Naive thymus-derived CD8-positive, alpha-beta T cell (primary cell): ENCODE measurements at places on chromosomes 1 and 21. TPM values are rescaled to one million over a fixed set of nuclear protein-coding genes. Genes with fewer than 3 reads are reported as not detected.

TRIM67 gene
- not detected for polyA plus RNA-seq

AMPD1 gene
- not detected for polyA plus RNA-seq

DCDC2B gene
- 0.08 TPM for polyA plus RNA-seq

THRAP3 gene
- 87.6 TPM for polyA plus RNA-seq

CYP2J2 gene
- 3.2 TPM for polyA plus RNA-seq

VAV3 gene
- polyA plus RNA-seq: 2.9 TPM

DFFB gene
- polyA plus RNA-seq: 8.5 TPM

TSPEAR gene
- not detected for polyA plus RNA-seq

GRCh38 chr1:214472364-214472763, 79.0 kb downstream of the PTPN14 start:
- H3K27me3 ChIP-seq: peaks cover 20% of the 10 kb centered on the region
- no peak for DNase-seq
- no peak overlapping the region for H3K4me3 ChIP-seq
- H3K27ac ChIP-seq: no peak overlapping the region

- H3K4me3 ChIP-seq: no peak overlapping the region
- no peaks in the 10 kb centered on the region for H3K27me3 ChIP-seq
- no peak for DNase-seq
- no peaks in the 10 kb centered on the region for H3K4me1 ChIP-seq
- no peak overlapping the region for H3K27ac ChIP-seq
- H3K36me3 ChIP-seq: no peaks in the 10 kb centered on the region
These were observed 75.2 kb downstream of the GLIS1 start for GRCh38 chr1:53663529-53664300.

DNA sequence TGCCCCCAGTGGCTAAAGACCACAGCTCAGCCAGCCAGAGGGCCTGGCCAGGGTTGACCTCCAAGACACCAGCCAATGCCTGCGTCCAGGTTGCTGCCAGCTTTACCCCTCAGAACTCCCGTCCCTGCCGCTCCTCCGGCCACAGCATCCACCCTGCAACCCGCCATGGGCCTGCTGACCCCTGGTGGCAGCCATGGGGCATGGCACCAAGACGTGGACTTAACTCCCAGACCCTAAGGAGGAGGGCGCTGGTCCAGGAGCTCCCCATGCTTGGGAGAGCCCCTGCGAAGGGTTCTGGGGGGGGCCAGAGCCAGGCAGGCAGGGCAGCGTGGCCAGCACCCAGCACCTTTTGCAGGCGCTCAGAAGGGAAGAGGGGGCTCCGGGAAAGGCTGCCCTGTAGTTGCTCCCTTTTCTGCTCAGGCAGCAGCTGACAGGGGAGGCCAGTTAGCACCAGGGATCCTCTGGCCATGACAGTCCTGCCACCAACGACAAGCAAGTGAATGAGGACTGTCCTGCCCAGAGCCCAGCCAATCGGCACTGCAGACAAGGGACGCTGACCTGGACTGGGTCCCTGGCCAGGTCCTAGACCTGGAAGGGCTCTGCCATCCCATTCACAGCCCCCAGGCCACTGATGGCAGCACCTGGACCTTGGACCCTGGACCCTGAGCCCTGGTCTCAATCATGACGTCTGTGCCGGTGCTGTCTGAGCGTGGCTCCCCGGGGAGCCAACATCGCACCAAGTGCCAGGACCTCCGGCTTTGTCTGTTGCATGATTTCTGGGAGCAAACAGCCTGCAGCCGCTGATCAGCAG, 246.2 kb downstream of the NPHP4 start:
- no peaks in the 10 kb centered on the region for H3K36me3 ChIP-seq
- H3K27me3 ChIP-seq: peaks cover 6% of the 10 kb centered on the region
- H3K4me3 ChIP-seq: no peak overlapping the region
- DNase-seq: peak; percentile 54

DNA sequence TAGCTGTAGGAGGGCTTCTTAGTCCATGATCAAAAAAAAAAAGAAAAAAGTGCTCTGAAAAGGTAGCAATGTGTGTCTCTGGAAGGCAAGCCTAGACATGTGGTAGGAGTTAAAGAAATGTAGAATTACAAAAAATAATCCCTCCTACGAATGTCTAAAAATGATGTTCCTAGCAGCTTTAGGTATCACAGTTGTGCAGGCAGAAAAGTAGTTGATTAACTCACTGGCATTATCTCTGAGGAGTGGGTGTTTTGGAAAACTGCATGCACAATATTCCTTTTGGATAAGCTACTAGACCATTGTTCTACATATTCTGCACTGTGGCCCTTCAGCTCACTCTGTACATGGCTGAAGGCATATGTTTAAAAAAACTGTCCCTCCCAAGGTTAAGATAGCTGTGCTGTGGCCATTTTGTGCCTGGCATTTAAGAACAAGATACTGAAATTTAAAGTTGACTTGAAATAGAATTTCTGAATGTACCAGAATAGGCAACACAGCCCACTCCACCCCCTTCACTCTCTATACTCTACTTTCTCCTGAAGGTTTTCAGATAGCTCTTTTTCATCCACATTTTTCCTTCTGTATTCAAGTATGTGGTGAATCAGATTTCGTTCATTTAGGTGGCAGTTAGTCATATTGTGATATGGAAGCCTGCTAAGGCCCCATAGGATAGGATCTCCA, 463.9 kb upstream of the LRRC7 start:
- H3K4me3 ChIP-seq: no peak overlapping the region
- H3K36me3 ChIP-seq: no peaks in the 10 kb centered on the region
- no peak overlapping the region for H3K27ac ChIP-seq
- no peaks in the 10 kb centered on the region for H3K27me3 ChIP-seq
- H3K4me1 ChIP-seq: no peaks in the 10 kb centered on the region

GRCh38 chr1:86375688-86376087, 20.4 kb downstream of the ODF2L start:
- H3K27ac ChIP-seq: no peak overlapping the region
- peaks cover 55% of the 10 kb centered on the region for H3K36me3 ChIP-seq
- peaks cover 2% of the 10 kb centered on the region for H3K4me1 ChIP-seq

DNA sequence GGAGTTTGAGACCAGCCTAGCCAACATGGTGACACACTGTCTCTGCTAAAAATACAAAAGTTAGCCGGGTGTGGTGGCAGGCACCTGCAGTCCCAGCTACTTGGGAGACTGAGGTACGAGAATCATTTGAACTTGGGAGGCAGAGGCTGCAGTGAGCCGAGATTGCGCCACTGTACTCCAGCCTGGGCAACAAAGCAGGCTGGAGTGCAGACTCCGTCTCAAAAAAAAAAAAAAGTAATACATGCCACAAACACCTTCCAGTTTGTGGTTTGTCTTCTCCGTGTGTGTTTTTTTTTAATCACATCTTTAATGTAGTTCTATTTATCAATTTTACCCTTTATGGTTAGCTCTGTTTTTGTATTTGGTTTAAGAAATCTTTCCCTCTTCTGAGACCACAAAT, 22.3 kb downstream of the POGZ start:
- H3K36me3 ChIP-seq: peaks cover 66% of the 10 kb centered on the region
- no peak for DNase-seq
- no peak overlapping the region for H3K4me3 ChIP-seq
- no peaks in the 10 kb centered on the region for H3K27me3 ChIP-seq

DNA sequence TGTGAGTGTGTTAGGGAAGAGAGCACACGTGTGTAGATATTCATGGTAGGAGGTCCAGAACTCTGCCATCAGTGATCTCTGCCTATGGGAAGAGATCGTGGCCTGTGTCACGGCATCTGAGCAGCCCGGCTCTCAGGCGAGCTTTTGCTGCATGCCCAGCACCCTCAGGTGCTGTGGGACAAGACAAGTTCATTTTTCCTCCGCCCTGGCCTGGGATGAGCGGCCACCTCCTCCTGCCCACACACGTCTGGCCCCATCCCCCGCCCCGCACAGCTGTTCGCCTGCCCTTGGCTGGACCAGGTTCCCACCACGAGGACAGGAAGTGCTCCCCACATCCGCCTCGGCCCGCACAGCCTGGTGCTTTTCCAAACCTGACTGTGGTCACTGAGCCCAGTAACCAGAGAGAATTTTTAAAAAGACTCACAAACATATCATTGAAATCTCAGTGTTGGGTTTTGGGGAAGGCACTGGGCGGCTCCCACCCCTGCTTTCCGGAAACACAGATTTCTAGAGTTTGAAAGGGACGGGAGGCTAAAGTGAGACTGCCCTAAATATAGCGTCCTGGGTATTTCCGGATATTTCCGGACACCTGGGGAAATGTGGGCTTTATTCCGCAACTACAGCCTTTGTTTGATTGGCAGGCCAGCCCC, 18.0 kb downstream of the BMP8A start:
- H3K36me3 ChIP-seq: no peaks in the 10 kb centered on the region
- DNase-seq: no peak
- peaks cover 9% of the 10 kb centered on the region for H3K4me1 ChIP-seq
- peak overlapping the region; percentile 21 for H3K27ac ChIP-seq

DNA sequence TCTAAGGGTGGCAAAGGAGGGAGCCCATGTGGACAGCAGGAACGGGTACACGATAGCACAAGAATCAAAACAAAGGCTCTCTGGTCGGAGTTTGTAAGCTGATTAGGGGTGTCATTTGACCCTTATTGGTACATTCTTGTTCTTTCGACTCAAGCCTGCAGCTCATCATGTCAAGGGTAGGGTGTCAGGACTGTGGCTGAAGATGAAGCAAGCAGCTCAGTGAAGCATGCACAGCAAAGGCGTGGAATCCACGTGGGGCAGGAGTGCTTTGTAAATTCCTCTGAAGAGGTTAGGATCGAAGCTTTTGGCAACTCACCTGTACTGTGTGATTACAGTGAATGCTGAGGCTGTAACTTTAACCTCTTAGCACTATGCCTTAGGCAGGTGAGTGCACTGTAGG, 4.7 kb upstream of the ABCB10 start:
- no peak overlapping the region for H3K27ac ChIP-seq
- peaks cover 3% of the 10 kb centered on the region for H3K4me1 ChIP-seq
- no peak for DNase-seq
- H3K36me3 ChIP-seq: no peaks in the 10 kb centered on the region
- no peak overlapping the region for H3K4me3 ChIP-seq
- peaks cover 3% of the 10 kb centered on the region for H3K27me3 ChIP-seq

DNA sequence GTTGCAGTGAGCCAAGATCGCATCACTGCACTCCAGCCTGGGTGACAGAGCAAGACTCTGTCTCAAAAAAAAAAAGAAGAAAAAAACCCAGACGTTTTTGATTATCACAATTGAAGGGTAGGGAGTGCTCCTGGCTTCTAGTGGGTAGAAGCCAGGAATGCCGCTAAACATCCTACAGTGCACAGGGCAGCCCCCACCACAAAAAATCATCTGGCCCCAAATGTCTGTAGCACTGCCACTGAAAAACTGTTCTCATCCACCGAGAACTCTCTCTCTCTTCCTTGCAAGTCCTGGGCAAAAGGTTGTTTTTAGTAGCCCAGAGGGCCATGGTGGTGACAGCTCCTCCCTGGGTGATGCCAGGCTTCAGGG, 35.6 kb upstream of the GPR157 start:
- DNase-seq: no peak
- no peaks in the 10 kb centered on the region for H3K36me3 ChIP-seq
- no peak overlapping the region for H3K27ac ChIP-seq
- H3K4me3 ChIP-seq: no peak overlapping the region
- H3K27me3 ChIP-seq: no peaks in the 10 kb centered on the region

DNA sequence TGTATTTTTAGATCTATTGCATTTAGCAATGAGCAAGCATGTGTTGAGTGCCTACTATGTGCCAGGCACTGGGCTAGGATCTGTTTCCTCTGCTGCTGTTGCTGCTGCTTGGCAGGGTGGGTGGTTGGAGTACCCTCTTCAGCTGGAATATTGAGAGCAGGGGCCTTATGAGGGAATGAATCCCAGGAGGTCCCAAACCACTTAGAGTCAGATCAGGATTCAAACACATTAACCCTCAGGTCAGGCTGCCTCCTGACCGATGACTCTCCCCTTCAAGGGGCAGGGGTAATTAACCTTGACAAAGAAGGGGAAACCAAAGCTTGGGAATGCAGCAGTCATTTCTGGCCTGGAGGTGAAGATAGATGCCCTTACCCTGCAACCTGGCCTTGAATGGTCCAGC, 138.0 kb downstream of the IGSF21 start:
- H3K4me1 ChIP-seq: no peaks in the 10 kb centered on the region
- H3K4me3 ChIP-seq: no peak overlapping the region
- no peak overlapping the region for H3K27ac ChIP-seq
- no peak for DNase-seq
- H3K27me3 ChIP-seq: peaks cover 29% of the 10 kb centered on the region

DNA sequence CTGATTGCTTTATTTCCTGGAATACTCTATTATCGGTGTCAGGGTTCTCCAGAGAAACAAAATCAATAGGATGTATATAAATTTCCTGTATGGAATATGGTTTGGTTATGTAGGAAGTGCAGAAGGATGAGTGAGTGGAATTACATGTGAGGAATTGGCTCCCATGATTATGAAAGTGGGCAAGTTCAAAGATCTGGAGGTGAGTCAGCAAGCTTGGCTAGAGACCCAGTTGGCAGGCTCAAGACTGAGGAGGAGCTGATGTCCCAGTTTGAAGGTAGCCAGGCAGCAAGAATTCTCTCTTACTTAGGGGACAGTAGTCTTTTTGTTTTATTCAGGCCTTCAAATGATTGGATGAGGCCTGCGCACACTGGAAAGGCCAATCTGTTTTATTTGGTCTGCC, 57.5 kb downstream of the MAP3K7CL start:
- H3K36me3 ChIP-seq: no peaks in the 10 kb centered on the region
- no peaks in the 10 kb centered on the region for H3K4me1 ChIP-seq
- H3K4me3 ChIP-seq: no peak overlapping the region
- no peak for DNase-seq

DNA sequence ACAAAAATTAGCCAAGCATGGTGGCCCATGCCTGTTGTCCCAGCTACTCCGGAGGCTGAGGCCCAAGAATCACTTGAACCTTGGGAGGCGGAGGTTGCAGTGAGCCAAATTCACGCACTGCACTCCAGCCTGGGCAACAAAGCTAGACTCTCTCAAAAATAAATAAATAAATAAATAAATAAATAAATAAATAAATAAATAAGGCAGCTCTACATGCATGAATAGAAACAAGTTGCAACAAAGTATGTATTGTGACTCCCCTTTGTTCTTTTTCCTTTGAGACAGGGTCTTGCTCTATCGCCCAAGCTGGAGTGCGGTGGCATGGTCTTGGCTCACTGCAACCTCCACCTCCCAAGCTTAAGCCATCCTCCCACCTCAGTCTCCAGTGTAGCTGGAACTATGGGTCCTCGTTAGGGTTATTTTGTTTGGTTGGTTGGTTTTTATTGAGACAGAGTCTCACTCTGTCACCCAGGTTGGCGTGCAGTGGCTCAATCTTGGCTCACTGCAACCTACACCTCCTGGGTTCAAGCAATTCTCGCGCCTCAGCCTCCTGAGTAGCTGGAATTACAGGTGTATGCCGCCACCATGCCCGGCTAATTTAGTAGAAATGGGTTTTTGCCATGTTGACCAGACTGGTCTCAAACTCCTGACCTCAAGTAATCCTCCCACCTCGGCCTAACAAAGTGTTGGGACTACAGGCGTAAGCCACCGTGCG, 8.0 kb downstream of the USP48 start:
- H3K4me1 ChIP-seq: peaks cover 62% of the 10 kb centered on the region
- no peak overlapping the region for H3K27ac ChIP-seq

GRCh38 chr1:32112806-32113375, 5.0 kb downstream of the KPNA6 start:
- peak overlapping the region; percentile 94 for H3K27ac ChIP-seq
- peaks cover 22% of the 10 kb centered on the region for H3K4me1 ChIP-seq
- H3K36me3 ChIP-seq: peaks cover 12% of the 10 kb centered on the region
- H3K27me3 ChIP-seq: no peaks in the 10 kb centered on the region
- H3K4me3 ChIP-seq: peak overlapping the region; percentile 62

- no peaks in the 10 kb centered on the region for H3K36me3 ChIP-seq
- DNase-seq: no peak
- peaks cover 10% of the 10 kb centered on the region for H3K27me3 ChIP-seq
- no peak overlapping the region for H3K4me3 ChIP-seq
- no peak overlapping the region for H3K27ac ChIP-seq
These were observed 19.6 kb downstream of the ARHGEF10L start for GRCh38 chr1:17558954-17559614.
